Choroid plexus epithelial cell (primary cell): ENCODE measurements at places on chromosomes 7 and 10.

DNA sequence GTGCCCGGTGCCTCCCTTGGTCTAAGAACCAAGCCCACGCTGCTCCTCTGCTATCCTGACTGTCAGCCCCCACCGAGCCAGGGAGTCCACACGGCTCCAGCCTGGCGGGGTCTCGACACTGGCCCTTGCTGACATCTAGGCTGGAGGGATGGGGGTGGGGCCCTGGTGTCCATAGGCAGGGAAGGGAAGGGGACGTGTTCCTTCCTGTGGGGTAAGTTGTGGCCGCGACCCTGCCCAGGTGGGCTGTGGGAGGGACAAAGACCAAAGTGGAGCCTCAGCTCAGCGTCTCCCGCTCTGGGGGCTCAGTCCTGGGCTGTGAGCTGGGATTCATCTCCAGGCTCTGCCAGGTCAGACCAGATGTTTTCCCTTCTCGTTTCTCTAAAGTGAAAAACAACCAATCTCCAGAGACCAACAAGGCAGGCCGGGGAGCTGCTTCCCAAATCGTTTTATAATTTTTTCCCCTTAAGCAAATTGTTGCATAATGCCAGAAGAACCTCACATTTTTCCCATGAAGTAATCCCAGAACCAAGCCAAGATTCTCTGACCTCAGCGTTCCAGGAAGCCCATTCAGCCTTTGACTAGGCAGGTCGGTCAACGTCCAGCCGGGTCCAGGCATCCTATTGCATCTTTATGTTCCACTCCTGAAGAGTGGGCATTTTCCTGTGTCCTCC, 101.2 kb downstream of the RGS10 start:
- DNase-seq, result peak; percentile 85

- DNase-seq, result peak; percentile 78
Measured at GRCh38 chr7:47404010-47404409, 177.9 kb downstream of the TNS3 start.

- peak; percentile 51 for DNase-seq
Measured at GRCh38 chr10:33674986-33675599, 340.6 kb upstream of the NRP1 start.

GRCh38 chr10:45420453-45421192, 46.6 kb downstream of the ALOX5 start:
- peak; percentile 54 for DNase-seq

DNA sequence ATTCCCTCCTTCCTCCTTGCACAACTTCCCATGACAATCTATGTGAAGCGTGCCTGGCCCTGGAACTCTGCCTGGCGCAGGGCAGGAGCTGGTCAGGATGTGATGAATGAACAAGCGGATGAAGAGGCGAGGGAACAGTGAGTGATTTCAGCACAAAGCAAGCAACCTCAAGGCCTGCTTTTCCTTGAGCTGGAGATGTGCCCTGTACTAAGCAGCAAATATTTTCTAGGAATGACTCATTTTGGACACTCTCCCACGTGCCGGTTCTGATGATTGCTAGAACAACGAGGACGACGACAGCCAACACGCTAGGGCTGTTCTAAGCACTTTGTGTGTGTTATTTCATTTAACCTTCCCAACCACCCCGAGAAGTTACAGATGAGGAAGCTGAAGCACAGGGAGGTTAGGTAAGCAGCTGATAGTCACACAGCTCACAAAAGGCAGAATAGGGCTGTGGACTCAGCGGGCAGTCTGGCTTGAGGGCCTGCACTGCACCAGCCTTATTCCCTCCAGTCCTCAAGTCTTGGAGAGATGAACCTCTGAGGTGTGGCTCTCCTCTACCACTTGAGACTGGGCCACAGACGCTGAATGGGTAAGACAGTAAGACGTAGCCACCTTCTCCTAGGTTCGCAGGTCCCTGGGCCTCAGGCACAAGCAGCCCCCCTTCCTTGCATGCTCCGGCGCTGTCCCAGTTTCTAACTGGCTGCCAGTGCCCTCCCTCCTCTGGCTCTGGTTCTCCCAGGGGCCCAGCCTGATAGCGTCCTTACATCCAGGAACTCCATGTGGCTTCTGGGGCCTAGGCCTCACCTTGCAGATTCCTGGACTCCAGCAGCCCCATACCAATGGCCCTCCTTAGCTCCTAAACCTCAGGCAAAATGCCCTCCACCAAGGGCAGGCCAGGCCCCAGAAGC, 59.0 kb downstream of the YKT6 start:
- peak; percentile 93 for DNase-seq

DNA sequence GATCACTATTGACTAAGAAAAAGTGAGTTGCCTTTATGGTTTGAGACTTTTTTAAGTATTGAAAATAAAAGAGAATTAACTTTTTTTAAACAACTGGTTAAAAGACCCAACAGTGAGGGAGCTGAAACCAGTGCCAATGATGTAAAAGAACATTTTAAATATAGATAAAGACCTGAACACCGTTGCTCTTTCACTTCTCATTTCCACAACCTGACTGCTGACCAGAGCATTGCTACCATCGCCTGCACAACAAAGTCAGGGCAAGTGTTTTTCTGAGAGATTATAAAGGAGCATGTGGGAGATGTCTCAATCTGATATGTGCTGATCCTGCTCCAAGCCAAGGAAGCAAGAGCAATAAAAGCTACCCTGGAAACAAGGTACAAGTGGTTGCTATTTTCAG, 34.7 kb downstream of the IMMP2L start:
- no peak for DNase-seq

DNA sequence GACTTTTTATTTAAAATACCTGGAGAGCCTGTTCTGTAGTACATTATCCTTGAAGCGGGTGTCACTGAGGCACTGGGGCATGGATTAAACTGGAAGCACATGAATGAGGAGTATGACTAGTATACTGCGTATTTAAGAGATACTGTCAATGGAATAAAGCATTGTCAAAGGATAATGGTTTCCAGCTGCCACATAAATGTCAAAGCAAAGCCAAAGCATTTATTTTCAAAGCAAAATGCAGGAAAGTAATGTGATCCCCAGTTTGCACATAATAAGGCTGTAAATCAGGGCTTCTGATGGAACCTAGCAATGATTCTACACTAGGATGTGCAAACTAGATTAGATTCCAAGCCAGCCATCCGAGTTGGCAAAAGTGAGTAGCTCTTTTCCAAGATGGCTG, 240.1 kb downstream of the POU6F2 start:
- DNase-seq, result no peak

DNA sequence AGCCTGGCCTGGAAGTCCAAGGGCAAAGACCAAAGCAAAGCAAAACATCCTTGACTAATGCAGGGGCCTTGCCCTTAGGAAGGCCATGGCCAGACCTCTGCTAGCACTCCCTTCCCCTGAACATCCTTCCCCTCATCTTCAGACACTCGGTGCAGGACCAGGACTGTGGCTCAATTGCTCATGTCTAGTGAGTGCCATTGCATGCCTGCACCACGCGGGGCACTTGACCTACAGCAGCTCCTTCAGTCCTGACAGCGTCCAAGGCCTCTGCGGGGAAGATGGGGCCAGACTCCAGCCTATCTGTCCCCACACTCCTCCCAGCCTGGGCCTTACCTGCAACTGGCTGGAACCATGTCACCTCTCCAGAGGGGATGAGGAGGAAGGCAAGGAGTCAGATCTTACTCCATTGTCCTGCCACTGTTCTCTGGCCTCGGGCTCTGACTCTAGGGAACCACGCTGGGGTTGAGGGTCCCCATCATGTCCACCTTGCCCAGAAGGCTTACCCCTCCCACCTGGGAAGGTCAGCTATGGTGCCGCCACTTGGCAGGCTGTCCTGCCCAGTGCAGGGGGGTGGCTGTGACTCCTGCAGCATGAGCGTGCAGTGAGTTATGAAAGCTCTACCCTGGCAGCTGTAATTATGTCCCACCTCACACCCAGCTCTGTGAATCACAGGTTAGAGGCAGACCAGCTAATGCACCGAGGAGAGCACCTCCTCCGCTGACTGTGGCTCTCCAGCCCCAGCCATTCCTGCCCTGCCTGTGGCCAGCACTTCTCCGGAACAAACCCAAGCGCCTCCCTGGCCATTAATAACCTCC, 16.1 kb downstream of the DRGX start:
- peak; percentile 30 for DNase-seq

GRCh38 chr7:56091591-56091990, 1.2 kb downstream of the PHKG1 start:
- DNase-seq, result no peak

DNA sequence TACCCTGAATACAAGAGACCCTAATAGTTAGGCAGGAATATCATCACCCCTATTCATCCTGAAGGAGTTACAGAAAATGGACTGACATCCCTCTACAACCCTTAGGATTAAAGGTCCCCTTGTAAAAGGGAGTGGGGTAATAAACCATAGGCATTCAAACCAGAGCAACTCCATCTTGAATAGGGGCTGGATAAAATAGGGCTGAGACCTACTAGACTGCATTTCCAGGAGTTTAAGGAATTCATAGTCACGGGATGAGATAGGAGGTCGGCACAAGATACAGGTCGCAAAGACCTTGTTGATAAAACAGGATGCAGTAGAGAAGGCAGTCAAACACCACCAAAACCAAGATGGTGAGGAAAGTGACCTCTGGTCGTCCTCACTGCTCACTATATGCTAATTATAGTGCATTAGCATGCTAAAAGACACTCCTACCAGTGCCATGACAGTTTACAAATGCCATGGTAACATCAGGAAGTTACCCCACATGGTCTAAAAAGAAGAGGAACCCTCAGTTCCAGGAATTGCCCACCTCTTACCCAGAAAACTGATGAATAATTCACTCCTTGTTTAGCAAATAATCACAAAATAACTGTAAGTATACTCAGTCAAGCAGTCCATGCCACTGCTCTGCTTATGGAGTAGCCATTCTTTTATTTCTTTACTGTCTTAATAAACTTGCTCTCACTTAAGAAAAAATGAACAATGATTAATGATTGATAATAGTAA, 37.2 kb downstream of the CUBN start:
- DNase-seq, result no peak

GRCh38 chr10:63744060-63744941, 223.1 kb downstream of the REEP3 start:
- peak; percentile 35 for DNase-seq

DNA sequence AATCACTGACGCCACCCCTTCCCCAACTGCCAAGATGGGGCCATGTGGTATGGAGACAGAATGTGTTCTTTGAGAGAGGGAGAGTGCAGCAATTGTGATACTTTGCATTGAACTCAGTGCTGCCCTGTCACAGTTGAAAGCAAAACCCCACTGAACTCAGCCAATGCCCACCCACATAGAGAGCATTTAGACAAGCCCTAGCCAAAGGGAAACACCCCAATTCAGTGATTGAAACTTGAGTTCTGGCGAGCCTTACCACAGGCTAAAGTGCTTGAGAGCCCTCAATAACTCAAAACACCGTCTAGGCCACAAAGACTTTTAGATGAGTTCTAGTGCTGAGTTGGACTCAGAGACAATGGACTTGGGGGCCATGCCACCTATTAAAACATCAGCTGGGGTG, 751.9 kb upstream of the POT1 start:
- no peak for DNase-seq

- no peak for DNase-seq
Measured at GRCh38 chr10:96860631-96861277, 28.7 kb downstream of the LCOR start.

DNA sequence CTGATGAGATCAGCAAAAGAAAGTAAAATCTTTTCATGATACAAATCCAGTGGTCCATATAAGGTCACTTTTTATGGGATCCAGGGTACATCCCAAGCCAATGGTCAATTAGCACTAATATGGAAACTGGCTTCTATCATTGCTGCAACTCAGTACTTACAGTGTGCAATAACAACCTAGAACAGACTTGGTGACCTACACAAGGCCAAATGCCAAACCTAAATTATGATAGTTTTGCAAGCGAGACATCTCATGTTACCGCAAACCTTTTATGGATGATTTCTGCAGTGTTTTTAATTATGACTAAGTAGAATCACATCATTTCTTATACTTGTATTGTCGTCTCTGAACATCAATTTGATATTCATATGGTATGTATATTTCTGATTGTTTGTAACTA, 583.5 kb upstream of the SEMA3D start:
- peak; percentile 33 for DNase-seq

DNA sequence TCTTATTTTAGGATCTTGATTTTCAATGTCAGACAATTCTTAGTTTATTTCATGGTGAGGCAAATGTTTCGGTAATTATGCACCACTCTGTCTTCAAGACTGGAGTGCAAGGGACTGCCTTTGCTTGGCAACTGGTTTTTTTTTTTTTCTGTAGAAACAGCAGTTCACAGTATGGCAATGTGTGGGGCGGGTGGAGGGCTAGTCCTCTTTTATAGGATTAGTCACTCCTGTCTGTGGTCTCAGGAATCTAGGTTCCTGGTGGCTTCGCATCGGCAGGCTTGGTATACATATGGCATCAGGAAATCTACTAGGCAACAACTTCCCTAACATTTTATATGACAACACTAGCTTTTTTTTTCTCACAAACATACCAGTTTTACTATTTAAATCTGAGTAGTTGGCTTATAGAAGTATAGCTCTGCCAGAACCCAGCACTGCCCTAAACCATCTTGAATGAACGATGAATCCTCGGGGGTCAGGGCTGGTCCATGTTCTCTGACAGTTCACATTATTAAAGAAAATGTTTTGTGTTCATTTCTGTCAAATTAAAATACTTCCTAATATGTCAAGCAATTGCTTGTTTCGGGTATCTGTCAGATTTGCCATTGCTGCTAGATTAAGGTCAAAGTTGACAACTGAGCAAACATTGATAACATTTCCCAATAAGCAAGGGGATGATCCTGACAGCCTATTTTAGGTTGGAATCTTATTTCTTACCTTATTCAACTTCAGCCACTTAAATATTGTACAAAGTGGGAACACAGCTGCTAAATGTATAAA, 289.7 kb upstream of the VSTM2A start:
- no peak for DNase-seq

DNA sequence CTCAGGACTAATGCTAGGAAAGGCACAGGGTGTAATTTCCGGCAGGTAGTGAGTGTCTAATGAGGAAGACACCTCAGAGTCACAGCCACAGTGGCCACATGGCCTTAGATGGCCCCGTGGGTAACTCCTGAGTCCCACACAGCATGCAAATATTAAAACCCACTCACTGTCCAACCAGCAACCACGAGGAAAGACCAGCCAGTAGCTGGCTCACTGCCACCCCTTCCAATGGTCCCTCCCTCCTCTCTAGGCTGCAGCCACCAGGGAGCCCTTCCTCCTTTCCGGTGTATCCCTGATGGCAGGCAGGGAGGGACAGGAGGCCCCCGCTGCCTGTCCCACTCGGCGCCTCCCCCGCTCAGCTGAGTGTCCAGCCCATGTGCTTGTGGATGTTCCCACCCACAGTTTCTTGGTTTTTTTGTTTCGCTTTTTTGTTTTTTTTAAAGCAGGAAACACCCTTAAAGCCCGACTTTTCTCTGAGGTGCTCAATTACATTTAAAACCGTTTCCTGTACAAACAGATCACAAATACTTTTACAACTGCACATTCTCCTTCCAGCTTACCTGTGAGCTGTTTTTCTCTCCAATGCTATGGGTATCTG, 9.2 kb downstream of the BNIP3 start:
- peak; percentile 69 for DNase-seq
